Stimulated activated CD4-positive, alpha-beta T cell treated with anti-CD3 and anti-CD28 coated beads, Interleukin-1b, Interleukin-23, amount 100 ng/mL, for 4 hours (primary cell): ENCODE measurements at places on chromosomes 5 and 9.

DNA sequence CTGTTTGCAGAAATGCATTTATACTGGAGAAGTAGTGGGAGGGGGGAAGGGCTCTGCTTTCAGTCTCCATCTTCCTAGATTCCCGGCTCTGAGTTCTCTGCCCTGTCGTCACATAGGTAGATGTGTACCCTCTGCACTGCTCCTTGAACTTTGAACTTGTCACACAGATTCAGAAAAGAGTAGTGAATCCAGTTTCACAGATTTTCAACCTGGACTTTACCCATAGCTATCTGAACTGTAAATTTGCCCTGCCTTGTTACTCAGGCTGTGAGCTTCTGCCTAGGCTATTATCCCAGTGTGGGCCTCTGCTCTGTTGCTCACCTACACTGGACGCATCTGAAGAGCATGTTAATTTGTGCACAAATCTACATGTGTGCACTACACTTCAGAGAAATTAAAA lies 12.8 kb upstream of the C9orf152 start:
- no peak for DNase-seq

DNA sequence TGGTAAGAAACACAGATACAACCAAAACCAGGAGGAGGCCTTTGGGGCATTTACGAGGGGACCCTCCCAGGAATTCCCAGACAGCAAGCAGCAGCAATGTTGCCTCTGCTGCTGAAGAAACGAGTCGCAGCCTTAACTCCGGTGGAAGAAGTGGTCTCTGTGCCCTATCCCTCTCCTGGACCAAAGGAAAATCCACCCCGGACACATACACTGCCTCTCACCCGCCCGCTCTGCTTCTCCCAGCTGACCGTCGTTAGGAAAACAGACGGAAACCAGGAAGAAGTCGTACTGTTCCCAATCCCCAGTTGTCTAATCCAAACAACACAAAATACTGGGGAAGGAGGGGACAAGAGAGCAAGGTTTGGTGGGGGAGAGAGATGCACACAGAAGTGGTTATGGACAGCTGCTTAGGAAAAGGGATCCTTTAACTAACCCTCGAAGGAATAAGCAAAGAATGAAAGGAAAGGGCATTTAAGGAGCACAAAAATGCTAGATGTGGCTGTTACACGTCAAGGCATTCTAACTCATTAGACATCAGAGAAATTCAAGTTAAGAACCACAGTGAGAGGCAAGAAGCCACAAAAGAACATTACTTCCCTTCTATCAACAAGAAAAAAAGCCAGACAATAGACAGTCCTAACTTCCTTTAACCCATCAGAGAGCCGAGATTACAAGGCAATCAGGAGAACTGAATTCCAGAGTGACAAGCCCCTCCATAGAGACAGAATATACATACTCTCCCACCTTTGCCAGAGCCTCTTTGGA lies 71.9 kb downstream of the ACTL7B start:
- no peak for DNase-seq

GRCh38 chr9:129569502-129570449 lies 51.1 kb downstream of the C9orf50 start:
- DNase-seq: no peak

DNA sequence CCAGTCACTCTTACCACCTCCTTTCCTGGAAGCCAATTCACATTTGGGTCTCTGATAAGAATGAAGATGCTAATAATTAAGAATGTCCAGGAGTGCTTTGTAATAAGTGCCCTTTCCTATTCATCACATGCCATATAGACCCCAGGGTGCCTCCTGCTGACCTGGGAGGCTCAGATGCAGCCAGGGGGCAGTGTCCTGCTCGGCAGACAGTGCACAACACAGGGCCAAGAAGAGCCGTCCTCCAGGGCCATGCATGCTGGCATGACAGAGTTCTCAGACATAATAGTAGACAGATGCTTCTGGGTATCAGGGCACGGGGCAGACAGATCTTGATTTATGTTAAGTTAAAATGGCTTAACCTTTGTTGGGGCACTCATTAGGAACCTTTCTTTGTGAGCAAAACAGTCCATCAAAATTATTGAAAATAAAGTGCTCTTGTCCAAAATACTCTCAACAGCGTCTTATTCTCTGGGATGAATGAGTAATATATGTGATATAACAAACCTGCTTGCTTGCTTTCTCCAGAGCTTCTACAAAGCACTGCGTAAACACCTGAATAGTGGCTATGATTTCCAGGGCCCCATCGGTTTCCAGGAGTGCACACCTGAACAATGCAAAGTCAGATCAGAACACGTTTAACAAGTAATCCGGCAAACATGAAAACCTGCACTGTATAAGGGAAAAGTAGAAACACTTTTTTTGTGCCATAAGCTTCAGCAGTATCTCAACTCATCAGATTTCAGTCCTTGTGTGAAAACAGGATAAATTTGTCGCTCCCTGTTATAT lies 192.7 kb downstream of the FANCC start:
- no peak for DNase-seq

DNA sequence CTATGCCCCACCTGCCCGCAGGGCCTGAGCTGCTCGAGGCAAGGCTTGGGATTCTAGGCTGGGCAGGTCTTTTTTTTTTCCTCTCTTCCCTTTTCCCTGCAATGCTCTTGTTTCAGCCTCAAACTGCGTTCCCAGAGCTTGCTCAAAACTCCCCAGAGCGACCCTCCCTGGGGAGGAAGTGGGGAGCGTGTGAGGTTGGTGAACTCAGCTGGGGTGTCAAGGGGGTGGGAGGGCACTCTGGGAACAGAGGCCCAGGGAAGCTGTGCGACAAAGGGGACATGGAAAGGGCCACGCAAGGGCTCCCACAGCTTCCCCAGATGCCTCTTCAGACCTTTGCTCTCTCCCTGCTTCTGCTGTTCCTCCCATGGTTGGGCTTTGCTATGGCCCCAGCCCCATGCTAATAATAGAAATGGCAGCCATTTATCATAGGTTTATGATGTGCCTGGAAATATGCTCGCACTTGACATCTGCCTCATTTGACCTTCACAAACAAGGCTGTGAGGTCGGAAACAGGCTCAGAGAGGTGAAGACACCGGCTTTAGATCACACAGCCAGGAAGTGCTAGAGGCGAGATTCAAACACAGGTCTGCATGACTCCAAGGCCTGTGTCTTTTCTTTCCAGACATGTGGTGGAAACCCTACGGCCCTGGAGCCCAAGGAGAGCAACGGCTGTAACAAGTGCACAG lies 40.9 kb upstream of the IL17B start:
- no peak for DNase-seq

DNA sequence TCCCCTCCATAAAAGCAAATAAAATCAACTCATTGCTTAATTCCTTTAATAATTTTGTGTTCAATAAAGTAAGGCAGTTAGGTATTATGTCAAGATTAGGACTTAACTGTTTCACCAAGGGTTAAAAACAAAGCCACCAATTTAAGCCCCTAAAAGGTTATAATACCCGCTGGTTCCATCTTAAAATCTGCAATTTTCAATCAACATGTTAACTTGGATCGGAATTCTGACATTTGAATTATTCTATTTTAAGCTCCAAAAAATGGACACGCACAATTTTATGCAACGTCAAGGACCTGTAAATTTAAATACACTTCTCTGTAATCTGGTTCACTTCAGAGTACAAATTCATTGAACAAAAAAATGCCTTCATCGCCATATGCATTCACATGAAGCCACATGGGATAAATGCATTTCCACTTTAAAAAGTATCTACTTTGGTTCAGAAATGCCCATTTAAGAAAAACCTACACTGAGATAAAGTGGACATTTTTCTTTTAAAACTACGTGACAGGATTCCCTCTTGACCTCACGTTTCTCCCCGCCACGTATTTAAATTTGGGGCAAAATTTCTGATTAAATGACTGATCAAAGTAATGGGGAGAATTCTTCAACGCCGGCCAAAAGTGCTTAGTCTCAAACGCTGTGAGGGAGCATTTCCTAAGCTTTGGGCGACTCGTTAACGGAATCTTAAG lies 721 bp downstream of the GIN1 start:
- no peak for DNase-seq
